ENCODE measurements at places on chromosomes 2 and 18.

DNA sequence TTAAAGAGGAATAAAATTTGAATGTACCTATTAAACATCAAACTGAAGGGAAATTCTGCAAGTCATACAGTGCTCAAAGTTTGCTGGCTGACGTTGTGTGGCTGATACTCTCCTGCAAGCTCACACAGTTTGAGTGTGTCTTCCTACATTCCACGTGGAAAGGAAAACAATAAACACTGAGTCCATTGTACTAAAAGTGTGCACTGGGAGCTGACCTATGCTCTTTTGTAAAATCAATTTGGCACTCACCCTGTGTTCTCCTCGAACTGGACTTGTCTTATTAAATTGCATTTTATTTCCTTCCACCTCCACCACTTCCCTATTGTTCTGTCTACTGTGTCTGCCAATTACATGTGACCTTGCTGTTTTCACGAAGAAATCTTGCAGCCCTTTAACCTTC lies 458.0 kb downstream of the CPS1 start:
- DNase-seq = no peak

GRCh38 chr2:162103443-162104009 lies 29.5 kb upstream of the DPP4 start:
- no peak for DNase-seq

DNA sequence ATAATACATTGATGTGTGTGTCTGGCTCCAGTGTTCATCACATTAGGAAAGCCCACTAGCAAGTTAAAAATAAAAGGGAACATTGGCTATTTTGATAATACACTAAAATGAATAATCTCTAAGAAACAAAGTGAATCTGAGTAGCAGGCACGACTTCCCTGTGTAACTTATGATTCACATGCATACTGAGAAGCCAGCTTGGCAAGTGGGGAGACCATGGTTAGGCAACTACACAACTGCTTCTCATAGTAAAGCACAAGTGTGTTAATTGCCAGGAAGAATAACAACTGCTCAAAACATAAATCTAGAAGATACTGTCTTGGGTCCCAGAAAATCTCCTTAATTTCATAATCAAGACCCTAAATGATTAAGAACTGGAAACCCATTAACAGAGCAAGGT lies 4.0 kb downstream of the MYO5B start:
- no peak for DNase-seq

GRCh38 chr2:147659051-147659450 lies 185.8 kb upstream of the ACVR2A start:
- DNase-seq = no peak

DNA sequence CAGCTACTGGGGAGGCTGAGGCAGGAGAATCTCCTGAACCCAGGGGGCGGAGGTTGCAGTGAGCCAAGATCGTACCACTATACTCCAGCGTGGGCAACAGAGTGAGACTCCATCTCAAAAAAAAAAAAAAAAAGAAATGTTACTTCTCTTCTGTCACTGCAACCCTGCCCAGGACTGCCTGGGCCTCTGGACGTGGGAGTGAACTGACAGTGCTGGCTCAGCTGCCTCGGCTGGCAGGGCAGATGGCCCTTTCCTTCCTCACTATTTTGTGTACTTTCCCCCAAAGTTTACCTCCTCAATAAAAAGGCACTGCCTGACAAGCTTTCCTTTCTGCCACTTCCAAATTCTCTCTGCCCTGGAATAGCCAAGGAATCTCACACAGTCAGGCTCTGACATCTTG lies 12.5 kb upstream of the GPR155 start:
- DNase-seq = no peak

GRCh38 chr2:46547223-46548102 lies 68.1 kb downstream of the TMEM247 start:
- no peak for DNase-seq
